Glomerular endothelial cell (primary cell): ENCODE measurements at places on chromosomes 13 and 19. TPM values are rescaled to one million over a fixed set of nuclear protein-coding genes. Genes with fewer than 3 reads are reported as not detected.

The RFX1 gene
- 6.7 and 8.2 TPM in 2 replicates for total RNA-seq

DNA sequence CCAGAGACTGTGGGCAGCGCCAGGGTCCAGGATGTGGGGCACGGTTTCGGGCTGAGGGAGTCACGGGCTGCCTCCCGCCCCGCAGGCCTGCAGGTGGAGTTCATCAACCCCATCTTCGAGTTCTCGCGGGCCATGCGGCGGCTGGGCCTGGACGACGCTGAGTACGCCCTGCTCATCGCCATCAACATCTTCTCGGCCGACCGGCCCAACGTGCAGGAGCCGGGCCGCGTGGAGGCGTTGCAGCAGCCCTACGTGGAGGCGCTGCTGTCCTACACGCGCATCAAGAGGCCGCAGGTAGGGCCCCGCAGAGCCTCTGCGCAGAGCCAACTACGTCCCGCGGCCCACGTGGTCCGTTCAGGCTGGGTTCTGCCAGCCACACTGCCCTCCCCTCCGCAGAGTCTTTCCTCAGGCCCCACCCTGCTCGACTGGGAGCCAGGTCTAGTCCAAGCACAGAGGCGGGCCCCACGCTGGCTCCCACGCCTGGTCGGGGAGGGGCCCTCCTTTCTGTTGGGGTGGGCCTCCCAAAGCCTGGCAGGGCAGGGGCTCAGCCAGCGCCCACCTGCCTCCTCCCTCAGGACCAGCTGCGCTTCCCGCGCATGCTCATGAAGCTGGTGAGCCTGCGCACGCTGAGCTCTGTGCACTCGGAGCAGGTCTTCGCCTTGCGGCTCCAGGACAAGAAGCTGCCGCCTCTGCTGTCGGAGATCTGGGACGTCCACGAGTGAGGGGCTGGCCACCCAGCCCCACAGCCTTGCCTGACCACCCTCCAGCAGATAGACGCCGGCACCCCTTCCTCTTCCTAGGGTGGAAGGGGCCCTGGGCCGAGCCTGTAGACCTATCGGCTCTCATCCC lies 2.0 kb upstream of the POLD1 start:
- no peak for DNase-seq

GRCh38 chr13:57634839-57635165 lies 3.3 kb downstream of the PCDH17 start:
- no peak for DNase-seq

DNA sequence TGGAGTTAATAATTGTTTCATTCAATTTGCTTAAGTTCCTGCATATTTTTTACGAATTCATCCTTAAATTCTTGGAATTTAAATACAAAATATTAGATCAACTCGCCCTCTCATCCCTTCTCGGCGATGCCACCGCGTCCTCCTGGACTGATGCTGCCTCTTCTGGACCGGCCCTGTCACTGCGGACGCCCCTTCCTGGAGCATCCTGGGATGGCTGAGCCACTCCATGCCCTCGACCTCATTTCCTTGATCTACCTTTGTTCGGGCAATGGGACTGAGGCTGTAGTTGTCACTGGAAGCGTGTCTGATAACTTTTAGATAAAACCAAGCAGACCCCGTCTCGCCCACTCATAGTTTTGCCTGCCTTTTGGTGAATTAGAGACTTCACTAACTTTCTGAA lies 283.7 kb downstream of the TEX29 start:
- DNase-seq, result no peak

DNA sequence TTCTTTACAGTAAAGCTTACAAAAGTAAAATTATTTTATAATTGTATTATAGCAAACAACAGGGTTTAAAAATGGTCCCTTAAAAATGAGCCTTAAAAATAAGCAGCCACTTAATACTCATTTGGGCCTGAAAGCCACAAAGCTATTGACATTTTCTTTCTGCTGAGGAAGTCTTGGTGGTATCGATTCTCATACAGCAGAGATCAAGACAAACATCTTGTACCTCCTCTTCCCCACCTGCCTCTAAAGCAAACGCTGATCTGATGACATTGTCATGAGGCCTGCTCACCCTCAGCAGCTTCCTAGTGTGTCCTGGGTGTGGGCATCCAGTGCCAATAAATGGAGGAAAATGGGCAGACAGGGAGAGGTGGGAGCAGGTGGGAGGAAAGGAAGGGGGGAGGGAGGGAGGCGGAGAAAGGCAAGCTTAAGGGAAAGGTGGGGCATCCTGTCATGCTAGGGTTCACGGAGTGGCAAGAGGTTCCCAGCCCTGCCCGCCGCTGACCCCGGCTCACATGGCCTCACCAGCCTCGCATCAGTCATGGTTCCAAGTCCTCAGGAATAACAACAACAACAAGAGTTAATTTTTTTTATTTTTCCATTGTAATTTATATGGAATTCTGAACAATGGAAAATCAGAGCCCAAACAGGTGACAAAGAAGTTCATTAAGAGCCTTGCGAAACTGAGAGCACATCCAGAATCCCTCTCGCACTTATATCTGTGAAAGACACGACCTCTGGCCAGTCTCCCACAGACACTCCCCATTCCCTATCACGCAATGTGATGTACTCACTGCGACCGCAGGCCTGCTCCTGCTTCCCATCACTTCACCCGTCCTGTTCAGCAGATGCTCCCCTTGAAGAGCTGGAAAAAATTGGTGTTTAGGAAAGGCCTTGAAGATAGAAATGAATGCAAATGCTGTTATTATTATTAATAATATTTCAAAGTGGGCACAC lies 15.1 kb upstream of the ATP11A start:
- no peak for DNase-seq

DNA sequence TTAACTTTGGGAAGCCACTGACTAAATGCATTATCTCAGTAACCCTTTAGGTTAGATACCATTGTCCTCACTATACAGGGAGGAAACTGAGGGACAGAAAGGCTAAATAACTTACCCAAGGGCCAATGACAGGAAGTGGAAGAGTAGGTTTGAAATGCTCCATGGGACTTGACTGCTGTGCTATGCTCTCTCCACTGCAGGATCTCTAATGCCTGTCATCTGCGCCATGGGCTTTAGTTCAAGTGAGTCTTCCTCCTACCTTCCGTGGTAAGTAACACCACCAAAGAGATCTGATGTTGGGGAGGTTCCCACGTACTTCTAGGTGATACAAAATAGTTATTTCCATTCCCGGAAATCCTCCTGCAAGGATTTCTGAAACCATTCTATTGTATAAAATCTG lies 3.7 kb downstream of the DLEU7 start:
- DNase-seq, result no peak

GRCh38 chr13:45863709-45864590 lies 12.4 kb upstream of the SIAH3 start:
- no peak for DNase-seq
